ENCODE measurements at places on chromosomes 2 and 18. TPM values are rescaled to one million over a fixed set of nuclear protein-coding genes. Genes with fewer than 3 reads are reported as not detected.

DNA sequence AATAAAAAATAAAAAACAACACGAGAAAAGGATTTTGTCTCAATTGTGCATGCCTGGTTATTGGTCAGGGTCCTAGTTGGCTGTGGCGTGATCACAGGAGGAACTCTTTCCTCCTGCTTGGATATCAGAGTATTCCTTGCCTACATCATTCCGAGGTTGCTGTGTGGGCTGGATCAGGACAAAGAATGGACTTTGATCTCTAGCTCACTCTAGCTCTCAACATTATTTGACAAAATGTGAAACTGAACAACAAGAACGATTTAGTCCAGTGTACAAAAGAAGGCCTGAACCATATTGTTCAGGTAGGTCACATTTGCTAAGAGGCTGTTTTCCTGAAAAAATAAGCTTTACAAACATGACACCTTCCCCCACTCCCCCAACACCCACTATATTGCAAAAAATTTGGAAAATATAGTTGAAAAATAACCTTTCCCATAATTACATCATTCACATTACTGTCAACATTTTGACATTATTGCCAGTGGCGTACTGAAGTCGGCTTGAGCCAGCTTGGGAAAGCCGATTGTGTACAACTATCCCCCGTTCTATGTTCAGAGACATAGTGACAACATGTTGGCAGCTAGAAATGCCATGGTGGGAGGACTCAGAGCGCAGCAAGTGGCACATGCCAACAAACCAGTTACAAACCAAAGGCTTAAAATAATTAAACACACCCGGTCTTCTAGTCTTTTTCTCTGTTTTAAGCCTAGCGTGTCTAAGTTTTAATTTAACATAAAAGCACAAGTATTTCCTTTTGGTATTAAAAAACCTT lies 179.0 kb downstream of the LPIN1 start:
- DNase-seq, result no peak

The BCL2 gene
- total RNA-seq, result 25.4 TPM

DNA sequence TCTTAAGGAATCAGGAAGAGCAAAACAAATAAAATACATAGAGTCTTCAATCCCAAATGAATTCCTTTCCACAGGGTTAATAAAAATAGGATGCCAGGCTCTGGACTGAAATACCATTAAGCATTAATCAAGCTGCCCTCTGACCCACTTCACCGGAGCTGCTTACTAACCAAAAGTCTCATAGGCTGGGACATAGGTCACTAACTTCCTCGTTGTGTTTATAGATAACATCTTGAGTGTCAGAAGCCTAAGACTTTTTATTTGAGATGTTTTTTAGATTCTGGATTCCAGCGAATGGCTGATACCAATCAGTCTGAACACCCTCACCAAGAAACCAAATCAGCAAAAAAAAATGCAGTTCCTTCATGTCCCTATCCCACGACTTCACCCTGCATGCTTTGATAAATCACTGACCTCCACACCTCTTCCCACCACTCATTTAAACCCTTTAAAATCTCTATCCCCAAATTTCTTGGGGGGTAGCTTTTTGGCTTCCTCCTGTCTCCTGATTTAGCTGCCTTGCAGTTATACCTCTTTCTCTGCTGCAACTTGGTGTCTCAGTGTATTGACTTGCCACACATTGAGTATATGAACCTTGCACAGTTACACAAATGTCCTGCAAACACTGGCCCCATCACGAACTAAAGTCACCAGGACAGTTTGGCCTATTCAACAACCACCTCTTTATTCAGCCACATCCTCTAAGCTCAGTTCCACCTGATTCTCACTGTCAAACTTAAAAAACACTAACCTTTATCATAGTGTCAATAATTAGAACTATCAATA lies 399.3 kb downstream of the METTL4 start:
- DNase-seq, result no peak

The LIPG gene
- 9.1 TPM for total RNA-seq

The SMYD1 gene
- not detected for total RNA-seq

DNA sequence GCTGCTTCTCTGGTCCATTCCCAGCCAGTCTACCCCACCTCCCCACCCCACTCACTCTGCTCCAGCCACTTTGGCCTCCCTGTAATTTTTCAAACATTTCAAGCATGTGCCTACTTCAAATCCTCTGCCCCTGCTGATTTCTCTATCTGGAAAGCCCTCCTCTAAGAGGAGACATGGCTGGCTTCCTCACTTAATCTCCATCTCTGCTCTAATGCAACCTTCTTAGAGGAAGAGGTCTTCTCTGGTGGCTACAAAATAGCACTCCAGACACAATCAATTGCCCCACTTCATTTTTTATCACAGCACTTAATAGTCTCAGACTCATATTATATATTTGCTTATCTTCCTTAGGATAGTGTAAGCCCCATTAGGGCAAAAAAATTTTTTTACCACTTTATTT lies 161.1 kb upstream of the SLC39A10 start:
- no peak for DNase-seq

- DNase-seq, result no peak
Measured at GRCh38 chr18:5305835-5306234, 10.3 kb upstream of the ZBTB14 start.

GRCh38 chr2:110860630-110861029 lies 128.3 kb downstream of the ACOXL start:
- no peak for DNase-seq

DNA sequence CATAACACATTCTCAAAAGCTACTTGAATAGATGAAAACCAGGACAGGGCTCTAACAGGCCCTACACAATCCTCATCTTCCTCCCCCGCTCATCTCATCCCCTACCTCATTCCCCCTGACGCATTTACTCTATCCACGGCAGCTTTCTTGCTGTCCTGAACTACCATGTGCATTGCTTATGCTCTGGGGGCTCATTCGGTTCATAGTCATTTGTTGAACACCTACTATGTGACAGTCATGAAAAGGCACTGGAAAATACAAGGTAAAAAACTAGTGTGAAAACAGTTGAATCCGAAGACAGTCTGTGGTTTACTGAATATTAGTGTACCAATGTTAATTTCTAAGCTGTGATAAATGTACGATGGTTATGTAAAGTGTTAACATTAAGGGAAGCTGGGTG lies 797 bp downstream of the EIPR1 start:
- no peak for DNase-seq

- no peak for DNase-seq
Measured at GRCh38 chr2:9594366-9595054, 36.3 kb downstream of the YWHAQ start.

The LRP2 gene
- not detected for total RNA-seq

The DNAJC5G gene
- not detected for total RNA-seq

GRCh38 chr2:26561918-26562810 lies 79.0 kb downstream of the CIB4 start:
- DNase-seq, result peak; percentile 64

DNA sequence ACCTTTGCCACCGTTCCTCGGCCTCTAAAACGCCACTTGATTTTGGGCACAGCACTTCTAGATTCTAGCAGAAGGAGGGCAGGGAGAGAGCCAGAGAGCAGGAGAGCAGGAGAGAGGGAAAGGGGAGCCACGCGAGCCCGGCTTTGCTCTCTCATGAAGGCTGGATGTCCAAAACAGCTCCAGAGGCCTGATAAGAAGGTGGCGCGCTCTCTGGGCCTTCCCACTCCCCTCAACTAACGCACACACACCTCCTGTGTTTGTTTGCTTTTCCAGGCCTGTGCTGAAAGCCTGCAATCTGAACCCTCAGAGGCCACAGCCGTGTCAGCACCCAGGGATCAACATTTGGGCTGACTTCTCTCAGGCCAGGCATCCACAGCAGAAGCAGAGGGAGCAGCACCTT lies 184.8 kb upstream of the SOX11 start:
- DNase-seq, result no peak

GRCh38 chr2:102021779-102022178 lies 30.0 kb downstream of the IL1R2 start:
- no peak for DNase-seq

The GLI2 gene
- 9.0 TPM for total RNA-seq

DNA sequence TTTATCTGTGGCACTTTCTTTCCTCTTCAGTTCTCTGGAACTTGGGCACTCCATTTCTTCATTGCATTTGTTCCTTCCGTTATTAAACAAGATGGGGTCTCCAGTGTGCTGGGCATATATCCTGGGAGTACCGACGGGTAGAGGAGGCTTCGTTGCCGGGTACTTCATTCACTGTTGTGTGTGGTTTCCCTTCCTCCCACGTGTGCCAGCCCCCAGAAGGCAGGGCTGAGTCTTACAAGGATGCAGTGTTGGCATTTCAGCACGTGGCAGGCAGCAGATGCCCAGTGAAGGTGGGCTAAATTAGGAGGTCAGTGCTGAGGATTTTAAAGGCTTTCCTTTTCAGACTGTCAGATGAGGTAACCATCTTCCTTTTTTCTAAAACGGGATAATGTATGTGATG lies 58.6 kb downstream of the MGAT5 start:
- peak; percentile 55 for DNase-seq

The PUS10 gene
- total RNA-seq, result 5.5 TPM

The HOXD10 gene
- total RNA-seq, result 1.4 TPM

DNA sequence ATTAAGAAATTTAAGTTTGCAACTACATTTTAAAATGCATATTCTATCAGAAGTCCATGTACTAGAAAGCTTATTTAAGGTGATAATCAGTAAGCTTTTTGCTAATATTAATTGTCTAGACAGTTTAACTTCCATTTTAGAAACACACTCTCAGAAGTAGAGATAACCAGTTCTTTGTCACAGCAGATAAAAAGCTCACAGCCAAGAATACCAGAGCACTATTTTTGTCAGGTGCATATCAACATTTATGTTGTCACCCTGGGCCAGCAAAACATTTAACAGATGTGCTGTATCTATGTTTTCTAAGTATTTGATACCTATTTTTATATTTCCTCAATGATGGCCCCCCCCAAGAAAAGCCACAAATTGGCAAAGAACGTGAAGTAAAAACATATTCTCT lies 192.6 kb downstream of the ERBB4 start:
- no peak for DNase-seq

DNA sequence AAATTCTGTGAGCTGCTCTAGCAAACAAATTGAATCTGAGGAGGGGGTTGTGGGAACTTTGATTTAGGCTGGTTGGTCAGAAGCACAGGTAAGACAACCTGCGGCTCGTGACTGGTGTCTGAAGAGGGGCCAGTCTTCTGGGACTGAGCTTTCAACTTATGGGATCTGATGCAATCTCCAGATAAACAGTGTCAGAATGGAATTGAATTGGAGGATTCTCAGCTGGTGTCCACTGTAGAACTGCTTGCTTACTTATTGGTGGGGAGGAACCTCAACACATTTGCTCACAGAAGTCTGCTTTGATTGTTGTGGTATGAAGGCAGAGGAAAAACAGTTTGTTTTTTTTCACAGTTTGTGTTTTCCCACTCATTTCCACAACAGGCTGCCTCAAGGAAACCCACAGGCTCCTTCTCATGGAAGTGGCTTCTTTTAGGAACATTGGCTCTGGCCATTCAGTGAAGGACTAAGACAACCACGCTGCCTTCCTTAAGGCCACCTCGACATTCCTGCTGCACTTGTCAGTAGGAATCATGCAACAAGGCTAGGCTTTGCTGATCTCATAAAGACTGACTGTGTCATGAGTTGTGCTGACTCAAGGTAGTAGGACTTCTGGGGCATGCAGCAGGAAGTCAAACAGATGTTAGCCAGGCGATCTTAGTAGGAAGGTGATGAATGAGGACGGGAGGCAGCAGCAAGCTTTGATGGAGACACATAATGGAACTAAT lies 104.7 kb downstream of the TSN start:
- DNase-seq, result no peak

The L3MBTL4 gene
- 4.2 TPM for total RNA-seq

- DNase-seq, result no peak
Measured at GRCh38 chr2:9883897-9884296, 40.6 kb downstream of the TAF1B start.

DNA sequence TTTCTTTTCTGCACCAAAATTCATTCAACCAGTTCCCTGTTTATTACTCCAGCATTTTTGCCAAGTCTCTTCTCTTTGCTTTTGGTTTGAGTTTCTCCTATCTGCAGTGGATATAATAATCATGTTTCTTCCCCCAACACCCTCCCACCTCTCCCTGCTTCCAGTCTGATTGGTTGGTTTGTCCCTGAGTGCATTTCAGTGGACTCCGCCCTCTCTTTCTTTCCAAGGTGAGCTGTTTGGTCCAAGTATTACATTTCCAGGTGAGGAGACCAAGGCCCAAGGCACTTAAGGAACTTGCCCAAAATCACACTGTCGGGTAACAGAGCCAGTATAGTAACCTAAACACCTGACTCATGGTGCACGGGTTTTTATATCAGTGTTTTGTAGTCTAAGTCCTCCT lies 17.7 kb downstream of the MRO start:
- DNase-seq, result no peak

The ABCB11 gene
- not detected for total RNA-seq

- DNase-seq, result no peak
Measured at GRCh38 chr2:240340361-240340761, 95.1 kb upstream of the GPC1 start.

The FIGLA gene
- total RNA-seq, result not detected

DNA sequence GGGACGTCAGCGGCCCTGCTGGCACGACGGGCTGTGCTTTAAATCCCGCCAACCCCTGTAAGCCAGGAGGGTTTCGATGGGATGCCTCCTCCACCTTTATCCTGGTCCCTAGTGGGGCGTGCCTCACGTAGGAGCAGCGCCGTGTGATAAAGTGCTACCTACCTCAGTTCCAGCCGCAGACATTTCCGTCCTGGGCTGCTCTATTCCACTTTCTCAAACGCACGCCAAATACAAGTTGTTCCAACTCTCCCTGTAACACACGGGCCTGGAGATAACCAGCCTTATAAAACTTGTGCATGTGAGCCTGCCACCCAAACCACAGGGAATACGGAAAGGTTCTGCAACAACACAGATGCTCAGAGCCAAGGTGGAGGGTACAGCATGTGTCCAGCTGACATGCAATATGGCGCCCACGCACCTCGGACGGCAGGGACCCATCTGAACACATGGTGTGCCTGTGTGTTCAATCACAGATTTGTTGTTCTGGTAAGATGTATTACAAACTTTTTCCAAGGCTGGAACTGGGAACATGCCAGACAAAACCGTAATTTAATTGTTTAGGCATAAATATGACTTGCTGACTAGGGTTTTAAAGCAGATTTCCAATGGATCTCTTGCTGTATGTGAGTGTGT lies 47.7 kb downstream of the ZNF516 start:
- DNase-seq, result no peak

The SLC1A4 gene
- 26.4 TPM for total RNA-seq

DNA sequence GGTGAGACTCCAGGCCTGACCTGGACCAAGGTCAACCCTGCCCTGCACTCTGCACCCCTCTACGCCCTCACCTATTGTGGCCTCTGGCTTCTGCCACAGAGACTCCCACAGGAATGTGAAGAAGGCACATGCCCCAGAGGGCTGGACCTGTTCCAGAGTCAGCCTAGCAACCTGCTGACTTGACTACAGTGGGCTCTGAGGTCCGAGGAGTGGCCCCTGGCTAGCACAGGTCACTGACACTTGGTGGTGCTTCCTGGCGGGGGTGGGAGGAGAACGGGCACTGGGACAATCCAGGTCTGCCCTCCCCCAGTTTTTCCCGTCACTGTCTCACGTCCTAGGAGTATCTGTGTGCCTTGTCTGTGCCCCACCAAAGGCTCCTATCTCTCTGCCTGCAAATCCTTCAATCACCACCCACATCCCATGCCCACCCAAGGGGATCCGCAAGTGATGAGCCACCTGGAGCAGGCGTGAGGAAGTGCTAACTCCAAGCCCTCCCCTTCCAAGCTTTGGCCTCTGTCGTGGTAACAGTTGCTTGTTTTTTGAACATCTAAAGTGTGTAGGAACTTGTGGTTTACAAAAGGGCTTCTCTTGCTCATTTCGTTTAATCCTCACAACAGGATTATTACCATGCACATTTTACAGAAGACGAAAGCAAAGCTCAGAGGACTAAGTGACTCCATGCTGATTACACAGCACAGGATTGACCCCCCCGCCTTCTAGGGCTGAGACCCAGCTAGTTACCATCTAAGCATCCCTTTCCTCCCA lies 86.2 kb downstream of the MCFD2 start:
- no peak for DNase-seq

The VWA3B gene
- total RNA-seq, result 0.36 TPM

The UGT1A5 gene
- total RNA-seq, result not detected
